ENCODE measurements at places on chromosomes 1 and 21.
A peak's percentile ranks its signal among the peaks of the same experiment; 100 is the strongest.

DNA sequence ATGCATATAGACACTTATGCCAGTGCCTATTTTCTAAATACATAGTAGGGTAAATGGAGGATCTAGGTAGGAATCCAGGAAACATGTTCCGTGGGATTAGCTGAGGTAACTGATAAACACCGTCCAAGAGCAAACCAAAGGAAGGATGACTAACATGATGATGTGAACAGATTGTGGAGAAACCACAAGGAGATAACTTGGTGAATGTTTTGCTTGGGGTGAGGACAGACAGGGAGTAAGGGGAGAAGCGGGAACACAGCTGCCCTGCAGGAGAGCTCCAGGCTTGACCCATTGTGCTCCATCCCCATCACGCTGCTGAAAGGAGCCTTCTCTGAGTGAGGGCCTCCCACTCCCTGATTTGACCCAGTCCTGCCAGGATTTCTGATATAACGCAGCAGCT is 87.0 kb upstream of the ZC3H11B start:
- DNase-seq: no peak

- DNase-seq: no peak
These were observed 47.6 kb downstream of the APP start for GRCh38 chr21:26123012-26123411.

GRCh38 chr1:59763418-59763817 is 51.3 kb upstream of the HOOK1 start:
- no peak for DNase-seq

GRCh38 chr1:201346337-201346939 is 31.0 kb downstream of the TNNT2 start:
- peak; percentile 78 for DNase-seq

DNA sequence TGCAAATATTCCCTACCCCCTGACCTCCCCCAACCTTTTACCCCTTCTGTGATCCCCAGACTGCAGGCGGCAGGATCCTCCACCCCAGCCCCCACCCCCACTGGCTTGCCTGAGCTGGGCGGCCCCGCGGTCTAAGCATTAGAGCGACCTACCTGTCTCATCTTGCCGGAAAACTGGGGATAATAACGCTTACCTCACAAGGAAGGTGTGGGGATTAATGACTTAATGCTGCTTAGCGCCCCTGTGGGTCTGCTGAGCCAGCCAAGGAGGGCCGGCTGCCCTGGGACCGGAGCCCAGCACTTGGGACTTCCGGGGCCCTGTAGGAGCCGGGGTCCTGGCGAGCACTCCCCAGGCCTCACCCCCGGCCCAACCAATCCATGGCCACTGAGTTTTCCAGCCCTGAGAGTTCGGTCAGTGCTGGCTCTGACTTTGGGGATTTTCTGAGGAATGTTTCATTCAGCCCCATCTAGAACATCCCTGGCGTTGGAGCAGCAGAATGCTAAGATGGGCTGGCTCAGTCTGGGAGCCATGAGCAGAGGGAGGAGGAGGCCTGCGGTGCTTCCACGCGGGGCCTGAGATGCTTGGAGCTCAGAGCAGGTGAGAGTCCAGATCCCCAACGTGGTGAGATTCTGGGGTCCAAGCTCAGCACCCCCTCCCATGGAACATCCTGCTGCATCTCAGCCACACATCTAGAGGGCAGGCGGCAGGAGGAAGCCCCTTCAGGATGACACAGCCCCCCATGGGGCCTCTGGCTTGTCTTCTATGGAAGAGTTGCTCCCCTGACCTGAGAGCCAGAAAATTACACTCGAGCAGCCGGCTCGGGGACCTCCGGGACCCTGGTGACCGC is 97.9 kb downstream of the RIPK4 start:
- DNase-seq: no peak

DNA sequence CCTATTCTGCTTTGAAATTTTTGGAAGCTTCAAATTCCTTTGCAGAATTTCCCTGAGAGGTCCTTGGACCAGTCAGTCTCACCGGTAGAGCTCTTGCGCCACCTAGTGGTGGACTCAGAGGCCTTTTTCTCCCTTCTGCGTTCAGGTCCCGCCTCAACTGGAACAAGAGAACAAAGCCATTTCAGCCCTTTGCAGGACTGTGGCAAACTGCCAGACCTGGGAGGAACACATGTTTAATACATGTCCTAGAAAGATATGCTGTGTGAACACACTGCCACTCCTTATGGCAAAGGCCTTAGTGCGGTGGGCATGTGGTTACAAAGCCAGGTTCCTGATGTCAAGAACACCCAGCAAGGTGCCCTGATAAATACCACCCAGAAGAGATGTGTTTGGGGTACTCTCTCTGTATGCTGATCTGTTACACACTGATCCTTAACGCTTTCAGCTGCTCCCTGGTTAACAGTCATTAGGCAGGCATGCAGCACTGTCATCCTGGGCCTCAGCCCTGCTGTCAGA is 82.2 kb upstream of the SSX2IP start:
- DNase-seq: peak; percentile 95

DNA sequence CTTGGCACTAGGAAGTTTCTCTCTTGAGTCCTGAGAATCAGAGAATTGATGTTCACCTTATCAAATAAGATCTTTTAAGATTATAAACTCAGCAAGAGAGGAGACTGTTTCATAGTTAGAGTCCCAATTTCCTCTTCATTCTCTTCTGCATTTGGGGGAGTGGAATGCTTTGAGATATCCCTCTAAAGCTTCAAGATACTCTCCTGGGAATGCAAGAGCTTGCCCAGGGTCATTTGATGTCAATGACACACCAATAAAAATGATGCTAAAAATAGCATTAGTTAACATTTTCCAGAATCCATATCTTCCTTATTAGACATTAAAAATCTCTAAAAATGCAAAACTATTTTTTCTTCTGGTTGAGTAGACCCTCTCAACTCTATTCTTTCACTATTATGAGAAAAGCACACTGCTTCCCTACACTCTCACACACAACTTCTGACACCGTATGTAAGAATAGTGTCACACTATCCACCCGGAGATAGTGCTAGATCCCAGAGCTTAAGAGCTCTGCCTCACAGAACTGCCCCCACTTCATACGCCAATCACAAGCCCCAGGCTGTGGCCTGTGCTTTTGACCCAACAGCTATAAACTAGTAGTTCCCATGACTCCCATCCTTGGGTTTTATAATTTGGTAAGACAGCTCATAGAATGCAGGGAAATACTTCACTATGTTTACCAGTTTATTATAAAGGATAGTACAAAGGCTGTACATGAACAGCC is 399.9 kb upstream of the RUNX1 start:
- DNase-seq: no peak

DNA sequence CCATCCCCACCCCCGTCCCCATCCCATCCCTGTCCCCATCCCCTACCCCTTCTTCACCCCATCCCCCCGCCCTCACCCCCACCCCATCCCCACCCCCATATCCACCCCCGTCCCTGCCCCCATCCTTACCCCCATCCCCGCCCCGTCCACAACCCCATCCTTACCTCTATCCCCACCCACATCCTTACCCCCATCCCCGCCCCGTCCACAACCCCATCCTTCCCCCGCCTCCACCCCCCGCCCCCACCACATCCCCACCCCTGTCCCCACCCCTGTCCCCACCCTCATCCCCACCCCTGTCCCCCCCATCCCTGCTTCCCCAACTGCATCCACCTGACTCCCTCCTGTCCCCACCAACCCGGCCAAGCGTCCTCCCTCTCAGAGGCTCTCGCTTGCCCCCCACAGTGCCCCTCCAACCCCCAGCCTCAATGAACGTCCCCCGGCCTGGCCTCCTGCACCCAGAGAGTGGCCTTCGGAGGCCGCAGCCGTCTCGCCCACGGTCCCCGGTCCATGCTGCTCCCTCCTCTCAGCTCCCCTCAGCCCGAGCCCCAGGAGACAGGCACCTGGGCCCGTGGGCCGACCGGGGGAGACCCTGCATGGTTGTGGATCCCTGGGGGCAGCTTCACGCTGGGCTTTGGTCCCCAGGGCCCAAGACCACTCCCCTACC is 25.5 kb upstream of the C1orf159 start:
- DNase-seq: no peak

- no peak for DNase-seq
These were observed at the start of gene SMCP for GRCh38 chr1:152878042-152878441. SMCP (plus strand) TSS chr1:152878322; CDS start chr1:152884423, 6,101 bp downstream.

- DNase-seq: no peak
These were observed 52.4 kb upstream of the NTPCR start for GRCh38 chr1:232897949-232898465.

GRCh38 chr1:157596384-157596783 is 1.5 kb downstream of the FCRL4 start:
- no peak for DNase-seq

DNA sequence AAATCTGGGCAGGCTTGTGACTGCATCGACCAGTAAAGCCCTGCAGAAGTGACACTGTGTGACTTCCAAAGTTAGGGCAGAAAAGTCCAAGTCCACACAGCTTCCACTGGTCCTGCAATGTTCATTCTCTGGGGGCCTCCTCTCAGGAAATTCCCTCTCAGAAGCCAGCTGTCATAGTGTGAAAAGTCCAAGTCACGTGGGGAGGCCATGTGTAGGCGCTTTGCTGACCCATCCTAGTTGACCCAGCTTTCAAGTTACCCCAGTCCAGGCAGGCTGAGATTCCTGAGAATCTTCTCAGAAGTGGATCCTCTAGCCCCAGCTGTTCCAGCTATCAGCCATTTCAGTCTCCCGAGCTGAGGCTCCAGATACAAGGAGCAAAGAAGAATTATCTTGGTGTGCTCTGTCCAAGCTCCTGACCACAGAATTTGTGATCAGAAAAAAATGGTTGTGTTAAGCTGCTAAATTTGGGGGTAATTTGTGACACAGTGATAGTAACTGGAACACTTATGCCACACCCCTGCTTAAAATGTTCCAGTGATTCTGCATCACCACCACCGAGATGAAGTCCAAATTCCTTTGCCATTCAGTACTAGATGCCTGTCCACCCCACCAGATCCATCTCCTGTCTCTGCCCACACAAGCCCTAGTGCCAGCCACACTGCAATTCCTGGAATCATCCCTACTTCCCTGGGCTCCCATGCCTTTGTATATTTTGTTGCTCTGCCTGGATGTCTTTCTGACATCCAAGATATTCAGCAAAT is 2.5 kb upstream of the STUM start:
- DNase-seq: peak; percentile 84

- DNase-seq: no peak
These were observed 39.4 kb upstream of the CAMK1G start for GRCh38 chr1:209544098-209544497.

GRCh38 chr1:171198081-171198480 is 13.0 kb downstream of the FMO2 start:
- no peak for DNase-seq

GRCh38 chr1:53393325-53393792 is 65.5 kb upstream of the LRP8 start:
- peak; percentile 93 for DNase-seq

- no peak for DNase-seq
These were observed 50.3 kb upstream of the CNIH3 start for GRCh38 chr1:224565611-224566406.

DNA sequence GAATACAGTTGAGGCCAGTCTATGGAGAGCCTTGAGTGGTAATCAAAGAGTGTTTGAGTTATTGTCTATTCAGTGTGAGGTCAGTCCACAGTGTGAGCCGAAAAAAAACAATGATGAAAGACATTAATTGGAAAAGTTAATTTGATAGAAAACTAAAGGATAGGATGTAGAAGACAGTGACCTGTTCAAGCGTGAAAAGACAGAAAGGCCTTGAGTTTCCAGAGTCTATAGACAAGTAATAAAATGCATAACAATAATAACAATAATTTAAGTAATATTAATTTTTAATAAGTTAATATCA is 90.4 kb downstream of the SLC30A10 start:
- DNase-seq: no peak

DNA sequence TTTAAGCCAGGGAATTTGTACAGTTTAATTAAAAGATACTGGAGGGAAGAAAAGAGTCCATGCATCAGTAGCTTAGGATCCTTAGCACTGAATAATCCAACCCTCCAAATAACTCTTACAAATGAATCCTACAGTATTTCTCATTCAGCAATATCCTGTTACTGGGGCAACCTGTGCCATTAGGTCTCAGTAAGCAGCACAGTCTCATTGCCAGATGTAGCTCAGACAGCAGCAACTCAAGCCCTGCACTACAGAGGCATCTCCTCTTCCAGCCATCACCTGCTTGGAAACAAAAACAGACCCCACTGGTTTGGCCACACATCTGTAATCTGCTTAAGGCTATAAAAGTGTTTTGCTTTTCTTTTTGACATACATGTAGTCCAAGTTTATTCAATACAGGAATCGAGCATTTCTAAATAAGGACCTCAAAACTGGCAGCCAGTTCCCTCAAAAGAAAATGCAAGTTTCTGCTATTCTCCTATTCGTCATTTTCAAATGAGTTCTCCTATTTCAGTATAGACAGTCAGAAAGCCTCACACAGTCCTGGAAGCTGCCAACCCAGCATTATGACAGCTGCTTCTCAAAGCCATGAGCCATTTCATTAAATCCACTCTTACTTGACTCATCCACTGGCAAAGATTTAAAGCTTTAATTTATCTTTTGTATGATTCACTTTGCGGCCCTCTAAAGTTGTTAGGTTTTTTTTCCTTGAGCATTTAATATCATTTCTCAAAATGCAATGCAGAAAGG is 129.0 kb downstream of the APP start:
- no peak for DNase-seq

- peak; percentile 25 for DNase-seq
These were observed 3.0 kb downstream of the ZC3H12A start for GRCh38 chr1:37477198-37477931.

DNA sequence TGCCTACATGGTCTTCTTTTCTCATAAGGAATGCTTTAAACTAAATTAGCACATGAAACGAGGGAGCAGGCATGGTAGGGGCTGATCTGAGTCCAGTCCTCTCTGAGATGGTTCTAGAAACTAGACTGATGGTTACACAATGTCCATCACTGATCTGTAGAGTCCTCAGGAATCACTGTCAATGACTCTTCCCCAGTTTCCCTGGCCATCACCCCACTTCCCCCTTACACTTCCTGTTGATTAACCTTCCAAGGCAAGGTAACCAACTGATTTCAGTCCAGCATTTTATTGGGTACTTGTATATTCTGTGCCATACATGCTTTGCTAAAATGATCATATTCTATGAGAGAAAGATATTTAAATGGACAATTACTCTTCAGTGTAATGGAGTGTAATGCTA is 100.6 kb upstream of the ARTN start:
- DNase-seq: no peak

- DNase-seq: peak; percentile 57
These were observed 35.0 kb upstream of the JAK1 start for GRCh38 chr1:65001231-65001792.

DNA sequence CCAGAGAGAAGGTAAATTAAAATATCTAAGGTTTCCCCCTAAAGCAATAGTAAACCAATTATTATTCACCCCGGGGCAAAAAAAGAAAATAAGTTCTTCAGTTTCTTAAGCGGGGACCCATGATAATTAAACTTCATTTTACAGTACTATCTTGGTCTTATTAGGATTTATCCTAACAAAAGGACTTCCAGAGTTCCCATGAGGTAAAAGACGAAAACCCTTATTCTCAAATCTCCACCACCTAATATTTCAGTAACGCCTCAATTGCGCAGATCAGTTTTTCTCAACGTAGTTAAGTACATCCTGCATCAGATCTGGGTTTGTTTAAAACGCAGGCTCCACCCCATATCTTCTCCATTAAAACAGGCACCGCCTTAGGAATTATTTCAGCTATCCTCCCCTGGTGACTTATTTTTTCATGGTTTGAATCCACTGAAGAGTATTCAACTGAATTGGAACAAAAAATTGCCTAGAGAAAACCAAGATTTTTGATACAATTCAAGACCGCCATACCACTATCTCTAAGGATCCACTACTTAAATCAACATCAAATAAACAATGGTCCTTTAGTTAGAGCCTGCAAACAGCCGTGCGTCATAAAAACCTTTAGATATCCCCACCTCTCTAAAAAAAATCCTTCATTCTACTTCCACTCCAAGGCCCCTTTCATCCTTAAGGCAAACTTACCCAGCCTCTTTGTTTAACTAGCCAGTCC is 1.7 kb downstream of the MCL1 start:
- peak; percentile 61 for DNase-seq
